MV-4-11 (cell line): ENCODE measurements at places on chromosomes 13 and 19.

DNA sequence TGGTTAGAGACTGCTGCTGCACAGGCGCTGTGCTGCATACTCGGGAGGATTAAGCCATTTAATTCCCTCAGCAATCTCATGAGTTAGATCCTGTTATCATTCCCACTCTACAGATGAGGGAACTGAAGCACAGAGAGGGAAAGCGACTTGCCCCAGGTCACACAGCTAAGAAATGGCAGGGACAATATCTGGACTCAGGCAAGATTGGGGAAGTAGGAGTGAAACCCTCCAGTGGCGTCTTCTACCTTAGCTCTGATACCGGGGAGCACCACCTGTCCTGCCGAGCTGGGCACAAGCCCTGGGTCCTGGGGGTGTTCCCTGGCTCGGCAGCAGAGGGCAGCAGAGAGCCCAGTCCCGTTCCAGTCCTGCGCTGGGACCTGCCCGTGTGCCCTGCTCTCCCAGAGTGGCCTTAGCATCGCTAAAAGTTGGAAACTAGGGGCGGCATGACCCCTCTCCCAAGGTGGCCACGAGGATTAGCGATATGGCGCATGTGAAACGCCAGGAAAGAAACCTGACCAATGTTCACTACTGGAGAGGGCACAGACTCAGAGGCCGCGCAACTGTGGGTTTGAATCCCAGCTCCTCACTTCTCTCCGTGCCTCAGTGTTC is 20.5 kb downstream of the CYTH2 start:
- DNase-seq = peak; percentile 61

DNA sequence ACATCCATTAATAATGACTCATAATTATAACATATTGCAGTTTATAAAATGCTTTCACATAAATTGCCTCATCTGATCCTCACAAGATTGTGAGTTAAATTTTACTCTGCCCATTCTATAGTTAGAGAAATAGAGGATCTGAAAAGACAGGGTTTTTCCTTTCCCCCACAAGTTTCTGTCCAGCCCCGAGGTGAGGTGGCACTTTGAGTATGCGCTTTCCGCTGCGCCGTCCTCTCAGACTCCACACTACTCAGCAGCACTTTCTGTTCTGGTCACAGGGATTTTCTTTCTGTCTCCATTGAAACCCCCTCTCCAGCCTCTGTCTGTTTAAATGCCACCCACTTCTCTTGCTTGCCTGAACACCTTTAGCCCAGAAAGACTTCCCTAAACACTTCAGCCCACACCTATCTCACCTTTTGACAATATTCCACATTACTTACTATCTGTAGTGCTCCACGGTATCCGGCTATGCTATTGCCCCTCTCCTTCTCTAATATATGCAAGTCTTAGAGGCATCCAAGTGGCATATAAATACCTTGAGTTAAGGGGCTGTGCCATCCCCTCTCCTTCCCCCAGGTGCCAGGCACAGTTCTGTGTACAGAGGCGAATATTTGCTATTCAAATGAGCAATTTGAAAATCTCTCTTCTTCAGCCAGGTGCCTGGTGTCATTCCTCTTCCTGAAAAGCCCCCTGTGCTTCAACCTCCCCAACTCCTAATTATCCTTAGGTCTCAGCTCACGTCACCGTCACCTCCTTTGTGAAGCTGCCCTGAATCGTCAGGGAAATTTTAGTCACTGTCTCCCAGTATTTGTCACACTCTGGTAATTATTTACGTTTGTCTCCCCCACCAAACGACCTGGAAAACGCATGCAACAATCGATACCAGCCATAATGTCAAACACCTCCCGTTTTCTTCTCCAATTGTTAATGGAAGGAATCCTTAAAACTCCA is 268.7 kb downstream of the NHLRC3 start:
- DNase-seq = no peak

DNA sequence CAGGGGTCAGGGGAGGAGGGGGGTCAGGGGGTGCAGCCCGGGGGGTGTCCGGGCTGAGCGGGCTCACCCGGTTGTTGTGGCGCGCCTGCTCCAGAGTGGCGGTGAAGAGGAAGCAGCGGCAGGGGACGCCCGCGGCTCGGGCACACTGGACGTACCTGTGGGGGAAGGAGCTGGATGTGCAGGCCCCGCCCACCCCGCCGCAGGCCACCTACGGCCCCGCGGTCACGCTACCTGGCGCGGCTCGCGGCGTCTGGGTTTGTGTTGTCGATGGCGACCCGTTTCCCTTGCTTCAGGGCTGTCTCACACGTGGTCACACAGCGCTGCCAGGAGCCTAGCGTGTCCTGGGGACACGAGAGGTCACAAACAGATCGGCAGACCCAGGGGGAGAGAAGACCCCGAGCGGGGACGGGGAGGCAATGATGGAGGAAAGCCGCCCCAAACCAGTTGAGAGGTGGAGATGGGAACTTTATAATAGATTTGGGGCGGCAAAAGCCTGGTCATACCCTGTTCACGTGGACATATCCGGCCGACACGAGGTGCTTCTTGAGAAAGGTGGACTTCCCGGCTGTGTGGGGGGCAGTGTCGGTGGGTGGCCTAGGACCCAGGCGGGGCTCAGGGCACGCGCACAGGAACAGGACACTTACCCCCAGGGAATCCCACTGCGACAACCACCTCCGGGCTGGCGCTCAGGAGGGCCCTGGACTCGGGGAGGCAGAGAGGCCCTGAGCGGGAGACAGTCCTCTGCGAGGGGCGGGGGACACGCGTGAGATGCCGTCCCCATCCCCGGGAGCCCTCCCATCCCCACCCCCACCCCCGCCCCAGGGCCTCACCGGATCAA is 5.6 kb downstream of the PNKP start:
- DNase-seq = no peak

- no peak for DNase-seq
Measured at GRCh38 chr13:59951011-59951410, 212.7 kb downstream of the DIAPH3 start.

DNA sequence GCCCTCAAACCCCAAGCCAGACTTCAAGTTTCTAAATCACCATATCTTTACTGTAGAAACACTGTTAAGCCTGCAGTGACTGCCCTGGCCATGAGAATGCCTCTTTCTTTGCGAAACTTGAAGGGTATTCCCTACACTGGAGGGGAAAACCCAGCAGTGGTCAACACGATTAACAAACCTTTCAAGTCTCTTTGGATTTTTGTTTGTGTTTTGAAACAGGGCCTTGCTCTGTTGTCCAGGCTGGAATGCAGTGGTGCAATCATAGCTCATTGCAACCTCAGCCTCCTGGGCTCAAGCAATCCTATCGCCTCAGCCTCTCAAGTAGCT is 17.4 kb upstream of the POMP start:
- DNase-seq = no peak

GRCh38 chr13:78714717-78715116 is 55.8 kb upstream of the OBI1 start:
- DNase-seq = no peak

GRCh38 chr19:45615795-45616703 is 14.0 kb upstream of the GPR4 start:
- DNase-seq = peak; percentile 85

GRCh38 chr13:100525453-100526317 is 62.9 kb downstream of the GGACT start:
- DNase-seq = no peak

DNA sequence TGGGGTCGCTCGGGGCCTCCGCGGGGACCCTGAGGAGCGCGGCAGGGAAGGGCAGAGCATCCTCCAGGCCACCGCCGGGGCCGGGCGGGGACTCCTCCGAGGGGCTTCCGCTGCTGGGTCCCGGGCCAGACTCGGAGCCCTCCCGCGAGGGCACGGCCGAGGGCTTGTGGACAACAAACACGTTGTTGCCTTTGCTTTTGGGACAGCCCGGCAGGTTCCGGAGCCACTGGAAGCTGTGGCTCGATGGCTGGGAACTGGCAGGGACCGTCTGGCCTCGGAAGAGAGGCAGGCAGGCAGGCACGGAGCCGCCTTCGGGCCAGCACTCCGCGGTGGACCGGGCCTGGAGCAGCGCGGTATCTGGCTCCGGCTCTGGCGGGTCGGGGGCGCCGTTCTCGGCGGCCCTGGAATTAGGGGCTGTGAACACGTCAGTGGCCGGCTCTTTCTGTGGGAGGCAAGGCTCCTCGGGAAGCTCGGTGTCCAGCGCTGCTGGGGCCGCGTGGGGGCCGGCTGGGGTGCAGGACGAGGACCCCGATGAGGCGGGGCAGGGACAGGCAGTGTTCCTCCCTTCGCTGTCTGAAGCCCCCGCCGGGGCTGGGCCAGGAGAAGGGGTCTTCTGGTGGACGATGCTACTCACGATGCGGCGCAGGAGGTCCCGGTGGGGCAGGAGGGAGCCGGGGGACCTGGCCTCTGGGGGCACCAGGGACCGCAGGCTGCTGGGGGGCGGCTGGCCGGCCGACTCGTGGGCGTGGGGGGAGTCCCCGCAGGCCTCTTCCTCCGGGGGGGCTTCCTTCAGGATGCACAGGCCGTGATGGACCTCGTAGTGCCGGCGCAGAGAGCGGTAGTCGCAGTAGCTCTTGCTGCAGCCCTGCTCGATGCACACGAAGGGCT is 27.6 kb downstream of the ZNF541 start:
- DNase-seq = no peak
